Activated CD4-positive, alpha-beta T cell treated with anti-CD3 and anti-CD28 coated beads, Interleukin-2, Interleukin-6, amounts not matched to agents 100 ng/mL and 50 ng/mL, durations not matched to agents 16 hours and 8 hours (primary cell): ENCODE measurements at places on chromosomes 2 and 18.

- DNase-seq, result no peak
Measured at GRCh38 chr2:54871457-54872107, 148.1 kb downstream of the EML6 start.

- no peak for DNase-seq
Measured at GRCh38 chr2:121049131-121049530, 235.9 kb downstream of the TFCP2L1 start.

- no peak for DNase-seq
Measured at GRCh38 chr18:13638719-13639595, 87.4 kb downstream of the FAM210A start.

GRCh38 chr2:165692906-165693305 is 101.1 kb downstream of the GALNT3 start:
- no peak for DNase-seq

DNA sequence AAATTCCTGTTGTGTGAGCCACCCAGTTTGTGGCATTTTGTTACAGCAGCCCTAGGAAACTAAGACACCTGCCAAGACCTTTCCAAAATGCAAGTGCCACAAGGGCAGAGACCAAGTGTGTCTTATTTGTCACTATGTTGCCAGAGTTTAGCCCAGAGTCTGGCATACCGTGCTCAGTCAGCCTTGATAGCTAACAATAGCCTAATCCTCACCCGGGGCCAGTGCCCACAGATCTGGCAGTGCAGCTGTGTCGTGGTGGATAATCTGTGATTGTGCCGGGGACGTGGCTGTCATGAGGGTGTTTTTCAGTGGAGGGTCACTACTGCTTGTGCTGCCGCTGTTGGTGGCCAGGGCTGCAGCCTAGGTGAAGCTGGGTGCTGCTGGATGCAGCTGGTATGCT is 53.5 kb downstream of the MEP1B start:
- DNase-seq, result no peak

DNA sequence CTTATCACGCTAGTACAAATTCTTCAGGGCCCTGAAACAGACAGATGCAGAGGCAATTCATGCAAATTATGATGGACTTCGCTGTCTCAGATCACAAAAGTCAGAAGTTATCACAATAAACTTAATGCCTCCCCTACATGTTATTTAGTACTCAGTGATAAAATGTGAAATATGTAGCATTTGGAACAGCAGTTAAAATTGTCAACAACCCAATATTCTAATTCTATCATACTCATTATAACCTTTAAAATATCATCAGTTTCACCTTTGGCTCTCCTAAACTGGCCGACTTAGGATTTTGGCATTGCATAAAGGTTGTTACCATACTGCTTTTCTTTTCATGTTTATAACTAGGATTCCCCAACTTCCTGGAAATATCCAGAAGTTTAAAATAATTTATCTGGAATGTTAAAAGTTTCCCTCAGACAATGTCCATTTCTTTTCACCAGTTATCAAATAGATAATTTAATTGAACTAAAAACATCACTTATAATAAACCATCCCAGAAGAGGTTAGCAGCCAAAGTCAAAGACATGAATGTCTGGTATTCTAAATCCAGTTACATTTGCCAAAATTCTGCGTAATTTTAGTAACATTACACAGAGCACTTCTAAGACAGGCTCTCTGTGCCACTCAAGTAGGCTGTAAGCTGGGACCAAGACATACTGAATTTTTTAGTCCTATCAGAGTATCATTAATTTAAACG is 239.8 kb downstream of the RBM43 start:
- no peak for DNase-seq

GRCh38 chr2:226011716-226012450 is 612.4 kb downstream of the NYAP2 start:
- DNase-seq, result no peak

DNA sequence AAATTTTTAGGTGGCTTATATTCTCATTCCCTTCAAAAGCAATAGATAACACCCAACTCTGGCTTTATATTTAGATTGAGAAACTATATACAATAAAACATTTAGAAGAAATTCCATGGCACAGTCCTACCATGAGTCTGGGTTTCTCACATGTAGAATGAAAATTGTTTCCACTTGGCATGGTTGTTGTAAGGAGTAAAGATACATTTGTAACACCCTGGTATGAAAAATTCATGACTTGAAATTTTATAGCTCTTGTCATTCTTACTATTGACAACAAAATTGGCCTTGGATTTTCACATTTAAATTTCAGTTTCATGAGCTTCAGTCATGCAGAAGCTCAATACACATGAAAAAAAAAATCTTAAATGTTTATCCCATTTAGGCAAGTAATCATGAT is 92.5 kb upstream of the CBLN2 start:
- DNase-seq, result no peak

DNA sequence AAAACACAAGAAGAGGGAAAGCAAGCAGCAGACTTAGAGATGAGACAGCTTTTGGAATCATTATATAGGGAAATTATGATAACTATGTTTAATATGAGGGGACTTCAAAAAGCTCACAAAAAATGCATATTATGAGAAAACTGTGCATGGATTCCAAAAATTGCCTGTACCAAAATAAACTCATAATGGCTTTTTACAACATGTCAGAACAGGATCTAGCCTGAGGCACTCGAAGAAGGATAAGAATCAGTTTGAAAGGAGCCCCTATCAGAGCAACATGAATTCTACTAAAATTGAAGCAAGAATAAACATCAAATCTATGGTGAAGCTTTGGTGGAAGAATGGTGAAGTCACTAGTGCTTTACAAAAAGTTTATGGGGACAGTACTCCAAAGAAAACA is 187.4 kb downstream of the RDH14 start:
- DNase-seq, result no peak

DNA sequence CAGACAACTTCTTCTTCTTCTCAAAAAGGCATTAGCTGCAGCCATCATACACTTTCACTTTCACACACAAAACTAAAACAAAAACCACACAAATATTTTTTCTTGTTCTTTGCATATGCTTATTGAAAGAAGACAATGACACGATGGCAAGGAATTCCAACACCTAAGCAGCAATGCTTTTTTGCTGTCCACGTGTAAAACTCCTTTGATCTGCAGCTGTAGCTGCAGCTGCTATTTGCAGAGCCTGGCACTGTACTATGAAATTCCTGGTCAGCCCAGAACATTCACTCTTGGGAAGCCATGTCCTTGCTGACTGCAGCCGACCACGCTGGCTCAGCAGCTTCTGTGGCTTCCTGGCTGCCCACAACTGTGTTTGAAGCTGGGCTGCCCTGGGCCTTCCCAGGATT is 316.2 kb downstream of the CDH2 start:
- no peak for DNase-seq

GRCh38 chr2:120596191-120596811 is 139.4 kb upstream of the GLI2 start:
- no peak for DNase-seq

GRCh38 chr18:32093102-32093511 is 1.4 kb downstream of the RNF138 start:
- peak; percentile 46 for DNase-seq

- peak; percentile 77 for DNase-seq
Measured at GRCh38 chr2:197268786-197269584, 41.6 kb downstream of the ANKRD44 start.

GRCh38 chr2:198283146-198283545 is 478.8 kb downstream of the PLCL1 start:
- no peak for DNase-seq

DNA sequence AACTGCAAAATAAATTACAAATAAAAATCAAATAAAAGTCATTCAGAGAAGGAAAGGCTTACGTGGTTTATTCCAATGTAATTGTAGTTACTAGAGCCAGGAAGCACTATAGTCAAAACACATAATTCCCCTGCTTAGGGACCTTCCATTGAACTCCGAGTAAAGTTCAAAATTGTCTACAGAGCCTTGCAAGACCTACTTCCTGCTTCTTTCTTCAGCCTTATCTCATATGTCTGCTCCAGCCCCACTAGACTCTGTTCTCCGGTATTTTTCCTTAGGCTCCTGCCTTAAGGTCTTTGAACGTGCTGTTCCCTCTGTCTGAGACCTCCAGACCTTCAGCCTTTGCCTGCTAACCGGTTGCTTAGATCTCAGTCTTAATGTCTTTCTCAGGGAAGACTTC is 104.3 kb downstream of the ARL6IP6 start:
- no peak for DNase-seq

GRCh38 chr2:179049546-179050311 is at the start of gene CCDC141:
CCDC141 (minus strand) TSS chr2:179050137; CDS start chr2:179049941, 196 bp downstream.
- peak; percentile 28 for DNase-seq

- no peak for DNase-seq
Measured at GRCh38 chr2:85789271-85789670, 35.5 kb downstream of the ATOH8 start.

- DNase-seq, result no peak
Measured at GRCh38 chr2:203246646-203247045, 7.8 kb downstream of the CYP20A1 start.

- peak; percentile 35 for DNase-seq
Measured at GRCh38 chr18:6219116-6219717, 195.5 kb downstream of the L3MBTL4 start.

- no peak for DNase-seq
Measured at GRCh38 chr2:204312105-204312504, 233.2 kb upstream of the PARD3B start.

DNA sequence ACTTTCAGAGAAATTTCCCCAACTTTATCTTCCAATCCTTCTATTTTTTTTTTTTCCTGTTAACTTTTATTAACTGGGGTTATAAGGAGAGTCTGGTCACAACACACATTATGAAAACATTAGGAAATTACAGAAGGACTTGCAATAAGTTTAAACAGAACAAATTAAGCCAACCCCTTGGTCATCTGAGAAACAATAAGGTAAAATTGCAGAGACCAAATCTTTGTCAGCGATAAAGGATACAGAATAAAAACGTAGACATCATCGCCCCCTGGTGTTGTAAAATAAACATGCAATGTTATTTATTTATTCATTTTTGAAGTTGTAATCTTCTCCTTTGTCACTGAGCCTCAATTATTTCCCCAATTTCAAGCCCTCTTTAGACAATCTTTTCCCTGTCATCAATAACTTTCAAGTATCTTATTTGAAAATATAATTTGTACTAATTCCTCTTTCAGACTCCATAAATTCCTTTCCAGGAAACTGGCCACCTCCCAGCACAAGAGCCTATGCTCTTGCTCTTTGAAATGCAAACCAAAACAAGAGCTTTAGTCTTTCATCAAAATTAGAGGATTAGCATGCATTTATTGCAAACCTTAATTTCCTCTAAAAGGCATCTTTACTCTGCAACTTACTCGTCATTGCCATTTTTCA is 19.5 kb downstream of the G6PC2 start:
- DNase-seq, result peak; percentile 57

GRCh38 chr18:69008538-69008937 is 210.7 kb downstream of the CCDC102B start:
- no peak for DNase-seq

DNA sequence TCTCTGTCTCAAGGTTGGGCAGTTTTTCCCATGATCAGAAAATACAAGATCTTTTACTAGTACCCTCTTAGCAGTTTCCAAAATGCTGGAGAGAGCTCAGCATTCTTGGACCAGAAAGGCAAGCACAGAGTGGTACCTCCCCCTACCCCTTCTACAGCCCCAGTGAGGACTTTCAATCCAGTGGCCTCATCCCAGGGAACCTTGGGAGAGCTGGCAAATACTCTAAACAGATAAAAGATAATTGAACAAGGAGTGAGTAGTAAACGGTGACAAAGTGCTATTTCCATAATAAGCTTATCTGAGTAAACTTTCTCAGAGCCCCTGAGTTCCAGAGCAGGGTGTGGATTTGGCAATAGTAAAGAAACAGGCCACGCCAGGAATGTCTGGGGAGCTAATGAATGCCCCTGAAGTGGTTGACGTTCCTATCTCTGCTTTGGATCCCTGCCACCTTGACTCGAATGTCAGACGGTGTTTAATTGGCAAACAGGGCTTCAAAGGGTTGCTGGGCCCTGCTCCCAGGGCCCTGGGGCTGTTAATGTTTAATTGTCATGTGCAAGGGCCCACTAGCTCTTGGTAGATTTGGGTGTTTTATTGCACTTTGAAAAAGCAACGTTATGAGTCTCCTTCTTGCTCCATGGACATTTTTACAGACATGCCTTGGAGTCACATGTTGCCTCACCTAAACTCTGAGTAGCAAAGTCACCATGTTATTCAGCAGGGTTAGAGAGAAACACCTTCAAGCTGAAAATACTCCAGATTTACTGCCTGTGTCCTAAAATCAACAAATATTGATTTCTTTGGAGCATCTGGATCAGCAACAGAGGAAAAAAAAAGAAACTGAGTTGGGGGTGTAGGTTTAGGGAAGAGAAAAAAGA is 239.9 kb downstream of the CYRIA start:
- no peak for DNase-seq

- DNase-seq, result no peak
Measured at GRCh38 chr2:63880625-63881024, 38.9 kb downstream of the UGP2 start.

GRCh38 chr2:49490710-49491109 is 336.4 kb upstream of the FSHR start:
- DNase-seq, result peak; percentile 27

DNA sequence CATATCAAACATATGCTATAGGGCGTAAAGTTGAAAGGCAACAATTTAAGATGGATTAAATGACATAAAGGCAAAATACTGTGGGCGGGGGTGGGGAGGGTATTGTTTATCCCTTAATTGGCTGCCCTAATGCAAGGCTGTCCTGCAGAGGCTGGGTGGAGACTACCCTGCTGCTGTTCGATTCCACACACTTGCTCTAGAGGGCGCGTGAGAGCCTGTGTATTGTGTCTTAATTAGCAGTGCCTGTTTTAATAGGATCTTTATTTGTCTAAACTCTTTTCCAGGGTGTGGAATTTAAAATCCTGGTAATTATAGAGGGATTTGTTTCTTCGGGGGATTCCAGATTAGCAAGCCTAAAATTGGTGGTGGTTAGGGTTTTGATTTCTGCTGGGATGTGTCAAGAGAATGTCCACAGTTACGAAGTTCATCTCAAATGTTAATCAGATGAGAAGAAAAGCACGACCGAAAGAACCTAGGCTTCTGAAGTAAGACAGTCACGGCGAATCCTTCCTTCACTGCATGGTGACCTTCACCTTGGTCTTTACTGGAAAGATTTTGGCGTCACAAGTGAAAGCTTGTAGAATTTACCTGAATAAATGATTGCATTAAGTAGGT is 103.5 kb upstream of the MAP3K20 start:
- peak; percentile 67 for DNase-seq

DNA sequence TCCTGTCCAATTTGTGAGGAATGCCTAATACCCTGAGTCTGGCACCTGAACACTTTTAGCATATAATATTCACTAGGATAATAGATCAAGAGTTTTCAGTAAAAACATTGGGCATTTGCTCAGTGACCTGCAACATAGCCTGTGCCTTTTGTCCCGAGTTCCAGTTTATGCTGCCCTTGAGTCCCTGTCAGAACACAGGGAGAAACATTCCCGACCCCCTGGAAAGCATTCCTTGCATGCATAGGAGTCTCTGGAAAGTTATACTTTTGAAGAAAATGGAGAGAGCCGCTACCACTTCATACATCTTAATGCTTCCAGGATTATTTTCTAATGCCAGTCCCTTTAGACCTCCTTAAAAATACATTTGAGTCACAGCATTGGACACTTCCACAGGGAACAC is 107.3 kb downstream of the PLCL1 start:
- DNase-seq, result no peak

- DNase-seq, result no peak
Measured at GRCh38 chr2:86768189-86768949, 22.3 kb downstream of the CD8A start.

GRCh38 chr2:216664593-216665034 is 30.7 kb downstream of the IGFBP5 start:
- DNase-seq, result no peak
